ENCODE measurements at places on chromosomes 4 and X. TPM values are rescaled to one million over a fixed set of nuclear protein-coding genes. Genes with fewer than 3 reads are reported as not detected.

The CHST7 gene
- 8.4 TPM for total RNA-seq

GRCh38 chr4:153824501-153824900, 35.6 kb upstream of the SFRP2 start:
- H3K4me3 ChIP-seq: no peak overlapping the region
- no peak overlapping the region for H3K27ac ChIP-seq
- H3K4me1 ChIP-seq: no peaks in the 10 kb centered on the region
- H3K27me3 ChIP-seq: peaks cover 20% of the 10 kb centered on the region
- DNase-seq: no peak

The HSFX3 gene
- not detected for total RNA-seq

GRCh38 chr4:185238215-185238681, 28.9 kb downstream of the SNX25 start:
- peaks cover 6% of the 10 kb centered on the region for H3K4me1 ChIP-seq
- H3K27ac ChIP-seq: no peak overlapping the region
- H3K4me3 ChIP-seq: no peak overlapping the region
- DNase-seq: no peak

DNA sequence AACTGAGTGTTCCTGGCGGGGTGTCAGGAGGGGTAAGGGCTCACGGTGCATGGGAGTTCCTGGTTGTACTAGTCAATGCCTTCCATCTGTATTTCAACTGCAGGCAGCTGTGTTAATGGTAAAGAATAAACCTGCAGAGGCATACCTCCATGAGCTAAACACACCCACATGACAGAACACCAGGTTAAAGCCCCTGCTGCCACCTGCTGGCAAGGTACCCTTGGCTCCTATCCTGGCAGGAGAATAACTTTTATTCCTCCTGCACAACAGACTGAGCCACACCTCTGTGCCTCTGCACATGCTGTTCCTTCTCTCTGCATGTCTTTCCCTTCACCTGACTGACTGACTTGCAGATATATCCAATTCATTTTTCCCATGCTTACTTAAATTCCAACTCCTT, 11.1 kb downstream of the ITIH6 start:
- no peak overlapping the region for H3K4me3 ChIP-seq
- DNase-seq: peak; percentile 35
- no peaks in the 10 kb centered on the region for H3K27me3 ChIP-seq
- H3K4me1 ChIP-seq: no peaks in the 10 kb centered on the region
- H3K36me3 ChIP-seq: no peaks in the 10 kb centered on the region
- no peak overlapping the region for H3K27ac ChIP-seq

GRCh38 chr4:130028552-130028951, 932.6 kb downstream of the C4orf33 start:
- no peak overlapping the region for H3K4me3 ChIP-seq
- DNase-seq: no peak
- no peaks in the 10 kb centered on the region for H3K4me1 ChIP-seq

The HMGB3 gene
- total RNA-seq: 48.3 TPM
